Left ventricle myocardium superior (tissue), 1 donor: ENCODE measurements at places on chromosomes 7 and 10.

DNA sequence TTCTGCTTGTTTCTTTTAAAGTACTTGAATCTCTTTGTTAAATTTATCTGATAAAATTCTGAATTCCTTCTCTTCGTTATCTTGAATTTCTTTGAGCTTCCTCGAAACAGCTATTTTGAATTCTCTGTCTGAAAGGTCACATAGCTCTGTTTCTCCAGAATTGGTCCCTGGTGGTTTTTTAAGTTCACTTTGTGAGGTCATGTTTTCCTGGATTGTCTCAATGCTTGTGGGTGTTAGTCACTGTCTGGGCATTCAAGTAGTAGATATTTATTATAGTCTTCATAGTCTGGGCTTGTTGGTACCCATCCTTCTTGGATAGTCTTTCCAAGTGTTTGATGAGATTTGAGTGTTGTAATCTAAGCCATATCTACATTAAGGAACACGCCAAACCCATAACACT, 1060.6 kb downstream of the LRMDA start:
- no peak for DNase-seq

DNA sequence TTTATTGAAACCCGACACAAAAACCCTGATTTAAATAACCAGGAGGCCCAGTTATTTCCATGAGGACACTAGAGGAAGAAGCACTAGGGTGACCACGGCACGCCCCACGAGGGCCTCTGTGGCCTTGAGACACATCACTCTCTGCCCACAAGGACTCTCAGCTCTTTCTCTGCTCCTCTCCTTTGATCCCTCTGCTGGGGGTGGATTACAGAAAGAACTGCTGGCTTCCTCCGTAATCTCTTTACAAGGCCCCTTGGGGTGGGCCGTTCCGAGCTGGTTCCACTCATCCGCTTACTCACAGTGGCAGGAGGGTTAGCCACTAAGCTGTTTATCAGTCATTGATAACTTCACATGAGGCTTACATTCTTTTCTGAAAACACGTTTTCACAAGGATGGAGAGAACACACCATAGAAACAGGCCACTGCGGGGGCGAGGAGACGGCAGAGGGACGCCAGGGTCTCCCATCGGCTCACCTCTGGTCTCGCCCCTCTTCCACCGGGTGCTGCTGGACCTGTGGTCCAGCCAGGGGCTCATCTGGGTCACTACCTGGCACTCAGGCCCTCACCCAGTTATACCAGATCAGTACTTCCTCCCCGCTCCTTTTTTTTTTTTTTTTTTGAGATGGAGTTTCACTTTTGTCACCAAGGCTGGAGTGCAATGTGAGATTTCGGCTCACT, 17.6 kb upstream of the PFKFB3 start:
- DNase-seq = no peak

GRCh38 chr10:88913127-88913526, 33.1 kb downstream of the STAMBPL1 start:
- no peak for DNase-seq

DNA sequence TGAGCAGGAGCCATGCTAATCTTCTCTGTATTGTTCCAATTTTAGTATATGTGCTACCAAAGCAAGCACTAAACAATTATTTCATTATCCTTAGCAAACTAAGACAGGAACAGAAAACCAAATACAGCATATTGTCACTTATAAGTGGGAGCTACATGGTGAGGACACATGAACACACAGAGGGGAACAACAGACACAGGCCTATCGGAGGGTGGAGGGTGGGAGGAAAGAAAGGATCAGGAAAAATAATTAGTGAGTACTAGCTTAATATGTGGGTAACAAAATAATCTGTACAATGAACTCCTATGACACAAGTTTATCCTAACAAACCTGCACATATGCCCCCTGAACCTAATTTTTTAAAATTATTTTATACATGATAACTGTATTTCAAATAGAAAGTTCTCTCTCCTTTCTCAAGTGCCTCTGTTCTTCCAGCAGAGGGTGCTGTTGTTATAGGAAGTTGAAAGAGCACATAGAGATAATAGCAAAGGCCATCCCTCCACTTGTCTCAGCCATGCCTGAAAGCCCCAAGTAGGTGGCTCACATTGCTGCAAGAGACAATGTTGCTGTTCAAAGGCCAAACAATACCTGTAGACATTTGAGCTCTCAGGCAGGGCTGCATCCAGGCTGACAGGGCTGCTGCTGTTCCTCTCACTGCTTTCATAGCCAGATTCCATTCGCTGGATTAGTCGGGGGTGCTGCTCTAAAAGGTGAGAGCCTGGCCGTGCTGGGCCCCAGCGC, 33.4 kb upstream of the PPP3CB start:
- no peak for DNase-seq

DNA sequence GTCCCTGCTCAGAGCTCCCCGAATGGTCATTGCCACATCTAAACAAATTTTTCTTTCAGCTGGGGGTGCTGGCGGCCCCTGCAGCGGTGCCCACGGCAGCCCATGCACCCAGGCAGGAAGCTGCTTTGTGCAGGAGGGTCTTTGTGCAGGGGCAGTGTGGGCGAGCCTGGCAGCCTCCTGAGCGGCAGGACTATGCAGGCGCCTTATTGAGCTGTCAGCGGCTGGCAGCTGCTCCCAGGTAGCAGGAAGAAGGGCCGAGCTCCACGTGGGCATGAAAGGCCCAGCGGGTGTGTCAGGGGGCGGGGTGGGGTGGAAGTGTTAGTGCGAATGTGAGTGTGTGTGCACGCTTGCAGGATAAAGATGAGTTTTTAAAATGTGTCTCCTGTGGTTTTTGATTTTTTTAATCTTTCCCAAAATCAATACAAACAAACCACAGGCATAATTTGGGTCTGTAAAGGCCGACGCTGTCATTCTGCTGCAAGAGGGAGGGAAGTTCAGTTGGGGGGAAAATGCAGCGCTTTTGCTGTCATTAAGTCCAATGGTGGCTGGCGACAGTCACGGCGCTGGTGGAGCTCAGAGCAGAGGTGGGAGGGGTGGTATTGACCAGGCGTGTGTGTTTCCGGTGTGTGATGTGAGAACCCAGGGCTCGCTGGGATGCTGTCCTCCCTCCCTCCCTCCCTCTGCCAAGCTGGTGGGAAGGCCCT, 83.9 kb downstream of the LHPP start:
- no peak for DNase-seq

DNA sequence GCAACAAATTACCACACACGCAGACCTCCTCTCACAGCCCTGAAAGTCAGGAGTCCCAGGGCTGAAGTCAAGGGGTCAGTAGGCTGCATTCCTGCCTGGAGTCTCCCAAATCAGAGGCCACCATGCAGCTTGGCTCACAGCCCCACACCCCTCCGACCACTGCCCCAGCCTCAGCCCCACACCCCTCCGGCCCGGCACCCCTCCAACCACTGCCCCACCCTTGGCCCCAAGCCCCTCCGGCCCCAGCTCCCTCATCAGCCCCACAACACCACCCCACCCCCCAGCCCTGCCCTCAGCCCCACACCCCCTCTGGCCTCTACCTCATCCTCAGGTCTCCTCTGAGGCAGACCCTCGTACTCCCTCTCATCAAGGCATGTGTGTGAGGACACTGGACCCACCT, 85.7 kb downstream of the DIP2C start:
- DNase-seq = no peak

DNA sequence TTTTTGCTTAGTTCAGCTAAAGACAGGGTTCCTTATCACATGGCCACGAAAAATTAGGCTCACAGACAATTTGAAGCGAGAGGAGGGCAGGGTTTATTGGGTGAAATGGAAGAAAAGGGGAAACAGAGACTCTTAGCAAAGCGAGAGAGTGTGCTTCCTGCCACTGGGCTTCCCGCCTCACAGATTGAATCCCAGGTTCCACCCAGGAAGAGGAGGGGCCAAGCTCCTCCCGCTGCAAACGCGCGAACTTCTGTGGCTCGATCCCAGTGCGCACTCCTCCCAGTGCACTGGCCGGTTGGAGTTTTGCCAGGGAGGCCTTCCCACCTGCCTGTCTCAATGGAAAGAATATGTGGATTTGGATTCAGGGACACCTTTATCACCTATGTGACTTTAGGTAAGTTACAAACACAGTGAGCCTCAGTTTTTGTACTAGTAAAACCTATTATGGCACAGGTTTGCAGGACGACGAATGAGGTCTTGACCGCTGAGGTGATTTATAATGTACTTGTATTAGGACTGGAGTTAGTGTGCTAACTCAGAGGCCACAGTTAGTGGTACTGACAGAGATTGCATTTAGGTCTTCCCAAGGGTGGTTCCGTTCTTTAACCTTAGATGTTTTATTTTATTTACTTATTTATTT, 48.5 kb upstream of the SP8 start:
- no peak for DNase-seq
